ENCODE measurements at places on chromosomes 13 and 19.

DNA sequence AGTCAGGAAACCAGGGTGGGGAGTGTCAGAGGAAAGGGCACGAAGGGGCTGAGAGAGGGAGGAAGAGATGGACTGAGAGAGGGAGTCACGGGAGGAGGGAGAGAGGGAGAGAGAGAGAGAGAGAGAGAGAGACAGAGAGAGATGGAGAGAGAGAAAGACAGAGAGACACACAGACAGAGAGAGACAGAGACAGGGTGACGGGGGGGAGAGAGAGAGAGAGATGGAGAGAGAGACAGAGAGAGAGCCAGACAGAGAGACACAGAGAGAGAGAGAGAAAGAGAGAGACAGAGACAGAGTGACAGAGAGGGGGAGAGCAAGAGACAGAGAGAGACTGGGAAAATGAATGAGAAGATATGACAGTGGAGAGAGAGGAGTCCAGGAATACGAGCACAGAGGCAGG lies 494 bp upstream of the KLK14 start:
- DNase-seq, result no peak

GRCh38 chr13:31048521-31048920 lies 113.2 kb downstream of the HSPH1 start:
- peak; percentile 37 for DNase-seq

GRCh38 chr19:19304186-19304965 lies 15.9 kb downstream of the SUGP1 start:
- DNase-seq, result peak; percentile 4

DNA sequence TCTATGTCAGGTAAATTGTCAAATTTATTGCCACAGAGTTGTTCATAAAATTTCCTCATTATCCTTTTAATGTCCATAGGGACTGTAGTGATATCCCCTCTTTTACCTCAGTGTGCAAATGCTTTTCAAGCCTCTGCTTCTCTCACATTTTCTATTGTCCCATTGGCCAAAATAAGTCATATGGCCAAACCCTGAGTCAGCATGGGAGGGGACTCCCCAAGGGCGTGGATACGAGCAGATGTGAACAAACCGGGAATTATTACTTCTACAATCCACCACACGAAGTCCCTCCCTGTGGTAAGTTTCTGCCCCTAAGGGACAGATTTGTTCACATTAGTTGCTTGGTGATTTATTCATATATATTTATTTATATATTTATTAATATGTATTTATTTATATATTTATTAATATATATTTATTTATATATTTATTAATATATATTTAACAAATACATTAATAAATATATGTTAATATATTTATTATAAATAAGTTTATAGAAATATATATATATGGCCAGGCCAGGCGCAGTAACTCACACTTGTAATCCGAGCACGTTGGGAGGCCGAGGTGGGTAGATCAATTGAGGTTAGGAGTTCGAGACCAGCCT lies 20.1 kb upstream of the CAMSAP3 start:
- no peak for DNase-seq

DNA sequence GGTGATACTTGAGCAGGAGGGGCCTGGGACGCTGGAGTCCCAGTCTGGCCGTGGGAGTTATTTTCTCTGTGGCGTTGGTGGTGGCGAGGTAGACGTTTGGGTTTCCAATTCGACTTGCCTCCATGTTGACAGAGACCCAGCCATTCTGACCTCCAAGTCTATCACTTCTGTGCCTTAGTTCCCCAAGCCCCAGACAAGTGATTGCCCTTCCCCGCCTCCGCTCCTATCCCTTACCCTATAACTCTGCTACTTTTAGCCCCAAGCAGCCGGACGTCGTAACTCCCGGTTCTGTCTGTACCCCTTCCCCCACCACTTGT lies 549 bp downstream of the TIMM50 start:
- no peak for DNase-seq

DNA sequence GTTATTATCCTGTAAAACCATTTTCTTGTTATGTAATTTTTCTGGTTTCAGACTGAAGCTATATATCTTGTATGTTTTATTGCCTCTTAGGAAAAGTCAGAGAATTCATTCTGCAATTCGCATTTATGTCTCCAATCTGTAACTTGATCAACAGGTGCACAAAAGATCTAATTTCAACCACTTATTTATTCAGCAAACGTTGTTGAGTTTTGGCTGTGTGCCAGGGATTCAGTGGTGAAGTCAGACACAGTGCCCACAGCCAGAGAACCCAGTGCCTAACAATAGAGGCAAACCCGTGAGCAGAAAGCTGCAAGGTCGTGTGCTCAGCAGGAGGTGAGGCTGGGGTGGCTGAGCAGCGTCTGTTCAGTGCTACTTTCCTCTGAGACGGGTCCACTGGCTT lies 119.5 kb upstream of the MCF2L start:
- DNase-seq, result no peak

GRCh38 chr19:44582581-44583265 lies 30.6 kb upstream of the IGSF23 start:
- peak; percentile 48 for DNase-seq

Measured in fibroblast of pulmonary artery (primary cell).